ENCODE measurements at places on chromosomes 11 and 22.

DNA sequence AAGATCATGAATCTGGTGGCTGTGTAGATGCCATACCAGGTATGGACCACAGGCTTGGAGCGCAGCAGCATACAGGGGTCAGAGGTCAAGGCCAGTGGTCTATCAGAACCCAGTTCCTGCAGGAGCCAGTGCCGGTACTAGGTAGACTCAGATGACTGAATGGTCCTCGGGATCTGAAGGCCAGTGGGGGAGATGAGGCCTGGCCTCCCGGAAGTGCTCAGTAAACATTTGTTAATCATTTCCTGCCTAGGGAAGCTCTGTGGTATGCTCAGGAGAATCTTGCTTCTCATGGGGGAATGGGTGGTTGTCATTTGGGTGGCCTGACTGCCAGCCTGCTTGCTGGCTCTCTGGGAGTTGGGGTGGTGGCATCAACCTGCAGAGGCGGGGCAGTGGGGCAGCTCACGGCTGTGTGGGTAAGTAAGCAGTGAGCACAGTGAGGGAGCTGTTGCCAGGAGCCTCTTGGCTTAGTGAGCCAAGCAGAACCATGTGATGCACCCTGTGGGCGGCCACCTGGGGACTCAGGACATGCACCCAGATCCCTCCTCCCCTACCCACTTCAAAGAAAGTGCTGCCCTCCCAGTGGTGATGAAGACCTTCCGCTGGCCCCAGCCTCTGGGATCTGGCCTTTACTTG is 33.0 kb downstream of the PTPRJ start:
- DNase-seq = no peak

GRCh38 chr11:112665291-112665690 is 295.9 kb upstream of the NCAM1 start:
- no peak for DNase-seq

DNA sequence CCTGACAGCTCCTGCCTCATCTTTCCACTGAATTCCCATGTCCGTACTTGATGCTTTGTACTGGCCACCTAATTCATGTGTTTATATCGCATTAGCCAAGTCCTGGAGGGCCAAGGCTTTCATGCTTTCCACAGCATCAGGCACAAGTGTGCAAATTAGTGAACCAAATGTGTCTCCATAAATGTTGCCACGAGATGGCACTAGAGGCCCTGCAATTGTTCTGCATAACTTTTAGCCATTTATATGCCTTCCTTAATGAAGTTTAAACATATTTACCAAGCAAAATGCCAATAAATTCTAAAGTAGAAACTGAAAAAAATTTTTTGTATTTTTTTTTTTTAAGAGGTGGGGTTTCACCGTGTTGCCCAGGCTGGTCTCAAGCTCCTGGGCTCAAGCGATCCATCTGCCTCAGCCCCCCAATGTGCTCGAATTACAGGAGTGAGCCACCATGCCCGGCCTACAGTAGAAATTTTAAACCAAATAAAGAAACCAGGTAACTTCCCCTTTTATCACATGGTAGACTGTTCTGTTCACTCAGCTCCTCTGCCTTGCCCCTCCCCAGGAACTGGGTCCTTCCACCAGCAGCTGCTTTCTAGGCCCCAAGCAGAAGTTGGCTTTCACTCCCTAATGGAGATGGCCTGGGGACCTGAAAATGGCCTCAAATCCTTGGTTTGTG is 20.8 kb upstream of the IL18BP start:
- no peak for DNase-seq

DNA sequence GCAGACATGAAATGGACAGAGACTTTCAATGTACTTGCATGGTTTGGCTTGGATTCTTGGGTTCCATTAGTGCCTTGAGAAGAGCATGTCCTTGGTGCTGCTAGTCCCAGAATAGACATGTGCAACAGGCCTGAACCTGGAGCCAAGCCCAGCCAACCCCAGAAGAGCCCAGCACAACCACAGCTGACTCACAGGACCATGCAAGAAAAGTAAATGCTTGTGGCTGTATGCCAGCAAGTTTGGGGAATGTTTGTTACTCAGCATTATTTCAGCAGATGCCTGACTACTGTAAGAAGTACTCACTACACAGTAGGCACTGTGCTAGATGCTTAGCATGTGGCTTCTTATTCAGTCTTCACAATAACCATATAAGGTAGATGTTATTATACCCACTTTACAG is 39.2 kb upstream of the HMGXB4 start:
- DNase-seq = no peak

- no peak for DNase-seq
Measured at GRCh38 chr11:877565-877964, 33.0 kb downstream of the CHID1 start.

DNA sequence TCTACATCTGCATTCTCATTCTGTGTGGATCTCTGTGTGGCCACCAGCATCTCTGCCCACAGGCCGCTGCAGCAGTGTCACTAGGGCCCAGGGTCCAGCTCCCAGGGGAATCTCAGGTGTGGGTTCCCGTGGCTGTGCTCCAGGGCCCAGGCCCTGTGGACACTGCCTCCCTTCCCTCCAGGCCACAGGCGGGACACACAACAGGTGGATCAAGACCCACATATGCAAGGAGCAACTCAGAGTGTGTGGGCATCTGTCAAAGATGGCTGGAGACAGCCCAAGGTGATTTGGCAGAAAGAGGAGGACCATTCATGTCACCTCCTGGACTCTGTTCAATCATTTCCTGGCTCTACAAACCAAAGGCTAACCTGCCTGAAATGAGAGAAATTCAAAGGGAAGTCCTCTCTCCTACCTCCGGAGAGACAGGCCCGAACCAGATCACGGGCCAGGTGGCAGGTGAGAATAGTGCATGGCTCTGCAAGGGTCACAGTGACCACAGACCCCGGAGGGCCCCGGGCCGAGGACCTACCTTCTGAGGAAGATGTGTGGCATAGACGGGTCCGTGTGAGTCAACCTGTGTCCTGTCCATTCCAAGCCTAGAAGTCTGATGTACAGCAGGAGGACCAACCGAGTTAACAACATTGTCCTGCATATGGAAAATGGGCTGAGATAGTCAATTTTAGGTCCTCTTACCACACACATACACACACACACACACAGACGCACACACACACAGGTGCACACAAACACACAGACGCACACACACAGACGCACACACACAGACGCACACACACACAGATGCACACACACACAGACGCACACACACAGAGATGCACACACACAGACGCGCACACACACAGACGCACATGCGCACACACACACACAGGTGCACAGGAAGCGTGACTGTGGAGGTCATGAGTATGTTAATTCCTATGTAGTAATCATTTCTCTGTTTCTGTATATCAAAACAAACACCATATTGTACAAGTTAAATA is 1068.5 kb downstream of the BRD1 start:
- no peak for DNase-seq

DNA sequence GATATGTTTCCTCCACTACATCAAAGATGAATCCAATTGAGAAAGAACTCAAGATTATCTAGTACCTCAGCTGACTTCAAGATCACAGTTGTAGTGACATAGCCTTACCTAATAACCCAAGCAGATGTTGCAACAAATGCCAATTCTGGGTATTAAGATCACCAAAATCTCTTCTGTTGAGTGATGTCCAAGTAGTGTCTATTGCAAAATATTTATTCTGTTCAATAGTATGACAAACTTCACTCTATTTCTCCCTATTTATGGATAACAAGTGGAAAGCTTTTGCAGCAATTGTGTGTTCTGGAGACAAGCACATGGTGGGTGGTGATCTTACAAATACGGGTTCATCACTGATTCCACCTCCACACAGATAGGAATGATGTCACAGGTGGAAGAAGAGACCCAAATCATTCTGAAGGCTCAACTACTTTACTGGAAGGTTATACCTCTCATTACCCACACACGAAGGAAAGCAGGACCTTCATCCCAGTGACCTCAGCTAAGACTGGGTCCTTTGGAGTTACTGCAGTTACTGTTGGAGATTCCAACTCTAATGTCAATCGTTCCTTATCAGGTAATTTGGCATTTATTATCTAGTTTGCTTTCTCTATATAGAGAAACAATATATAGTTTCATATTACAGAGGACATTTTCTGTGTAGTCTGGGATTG is 72.0 kb downstream of the CD44 start:
- DNase-seq = no peak

- no peak for DNase-seq
Measured at GRCh38 chr11:86938900-86939880, 16.0 kb downstream of the FZD4 start.

- no peak for DNase-seq
Measured at GRCh38 chr22:49334449-49334789, 493.3 kb downstream of the BRD1 start.

- DNase-seq = no peak
Measured at GRCh38 chr11:10314199-10315072, 9.6 kb downstream of the ADM start.

- DNase-seq = no peak
Measured at GRCh38 chr22:30267382-30268302, 991 bp upstream of the OSM start.

- no peak for DNase-seq
Measured at GRCh38 chr22:30869667-30870395, 98.7 kb downstream of the MORC2 start.

DNA sequence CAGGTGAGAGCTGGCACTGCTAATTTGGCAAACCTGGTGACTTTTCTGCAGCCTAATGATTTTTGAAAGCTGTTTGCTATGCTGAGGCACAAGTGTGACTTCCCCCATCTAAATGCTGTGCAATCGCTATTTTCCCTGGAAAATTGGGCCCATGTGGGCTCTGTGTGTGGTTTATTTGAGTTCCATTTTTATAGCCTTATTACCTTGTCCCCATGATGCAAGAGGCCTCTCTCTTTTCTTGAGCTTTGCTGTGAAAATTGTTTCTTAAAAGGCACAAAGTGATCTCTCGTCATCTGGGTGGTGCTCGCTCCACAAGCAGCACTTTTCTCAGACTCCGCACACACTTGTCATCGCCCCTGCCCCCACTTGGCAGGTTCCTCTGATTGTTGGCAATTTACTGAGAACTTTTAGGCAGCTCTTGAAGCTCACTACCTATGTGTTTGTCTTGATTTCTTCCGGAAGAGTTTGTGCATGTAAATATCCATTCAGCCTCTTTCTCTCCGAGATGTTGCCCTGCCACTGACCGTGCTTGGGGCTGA is 24.9 kb downstream of the BMAL1 start:
- no peak for DNase-seq

DNA sequence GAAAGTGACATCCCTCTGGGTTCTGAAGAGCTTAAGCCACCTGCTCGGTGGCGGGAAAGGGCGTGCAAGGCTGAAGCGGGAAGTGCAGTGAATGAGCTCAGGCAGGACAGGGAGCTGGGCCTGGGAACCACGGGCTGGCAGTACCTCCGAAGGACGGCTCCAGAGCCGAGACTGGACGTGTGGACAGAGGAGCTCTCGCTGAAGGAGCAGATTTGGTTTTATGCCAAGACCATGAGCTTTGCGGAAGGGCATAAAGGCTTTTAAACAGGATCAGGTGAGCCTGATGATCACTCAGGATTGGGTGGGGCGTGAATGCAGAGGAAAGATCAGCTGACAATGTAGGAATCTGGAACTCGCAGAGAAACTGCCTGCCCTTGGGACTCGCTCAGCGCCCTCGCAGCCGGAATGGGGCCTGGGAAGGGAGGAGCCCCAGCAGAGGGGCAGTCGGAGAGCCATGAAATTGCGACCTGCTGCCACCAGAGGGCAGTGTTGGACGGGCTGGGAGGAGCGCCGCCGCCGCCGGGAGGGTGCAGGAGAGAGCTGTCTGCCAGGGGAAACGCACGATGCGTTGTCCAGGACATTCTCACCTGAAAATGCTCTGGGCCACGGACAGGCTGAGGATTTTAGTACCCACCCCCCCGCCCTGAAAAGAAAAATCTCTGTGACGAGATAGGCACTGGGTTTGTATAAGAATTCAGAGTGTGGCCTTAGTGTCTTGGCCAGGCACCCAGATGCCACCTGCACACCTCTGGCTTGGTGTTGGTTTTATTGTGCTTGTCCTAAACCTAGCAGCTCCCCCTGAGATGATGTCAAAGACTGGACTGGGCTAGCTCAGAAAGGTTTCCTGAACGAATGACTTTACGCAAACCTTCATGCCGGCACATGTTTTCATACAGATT is 324.4 kb downstream of the NTM start:
- DNase-seq = peak; percentile 18

DNA sequence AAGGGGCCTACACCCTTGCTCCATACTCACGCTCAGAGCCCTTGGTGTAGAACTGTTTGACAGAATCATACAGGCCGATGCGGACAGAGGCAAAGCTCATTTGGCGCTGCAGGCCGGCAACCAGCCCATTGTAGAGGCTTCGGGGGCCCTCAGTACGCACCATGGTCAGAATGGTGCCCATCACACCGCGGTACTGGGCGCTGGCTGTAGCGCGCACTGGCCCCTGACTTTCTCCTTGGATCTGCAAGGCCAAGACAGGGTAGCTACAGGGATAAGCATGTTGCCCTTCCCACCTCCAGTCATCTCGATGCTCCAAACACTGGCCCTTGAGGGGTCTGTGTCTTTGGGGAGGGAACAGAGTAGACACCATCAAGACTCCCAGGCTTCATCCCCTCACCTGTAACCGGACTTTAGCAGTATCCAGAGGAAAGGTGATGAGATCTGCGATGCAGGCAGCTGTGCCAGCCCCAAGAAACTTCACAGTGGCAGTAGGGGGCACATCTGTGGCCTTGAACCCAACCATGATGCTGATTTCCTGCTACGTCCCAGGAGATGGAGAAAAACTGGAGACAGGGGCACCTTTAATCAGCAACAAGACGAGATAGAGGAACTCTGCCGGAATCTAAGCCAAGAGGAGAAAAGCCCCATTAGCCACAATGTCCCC is 4.7 kb downstream of the UCP2 start:
- DNase-seq = no peak

DNA sequence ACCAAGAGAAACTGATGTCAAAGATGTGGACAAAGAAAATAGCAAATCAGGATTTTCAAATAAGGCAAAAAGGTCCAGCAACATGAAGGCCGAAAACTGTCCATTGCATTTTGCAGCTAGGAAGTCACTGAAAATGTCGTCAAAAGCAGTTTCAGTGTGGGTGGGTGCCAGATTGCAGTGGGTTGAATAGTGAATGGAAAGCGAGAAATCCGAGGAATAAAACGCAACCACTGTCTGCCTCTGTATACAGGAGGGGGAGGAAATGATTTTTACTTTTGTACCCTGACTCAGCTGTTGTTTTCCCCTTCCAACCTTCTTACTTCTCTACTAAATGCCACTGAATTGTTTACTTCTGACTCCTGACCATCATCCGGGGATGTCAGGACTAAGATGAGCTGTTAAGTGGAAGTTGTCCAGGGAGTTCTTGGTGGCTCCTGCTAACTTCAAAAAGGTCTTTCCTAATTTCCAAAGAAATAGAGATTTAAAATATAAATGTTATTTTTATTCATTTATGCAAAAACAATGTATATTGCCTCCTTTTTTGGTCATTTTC is 64.9 kb upstream of the BIRC3 start:
- no peak for DNase-seq

GRCh38 chr22:45704648-45705047 is 33.0 kb downstream of the ATXN10 start:
- DNase-seq = no peak
